G401 (cell line): ENCODE measurements at places on chromosomes 6 and 20. TPM values are rescaled to one million over a fixed set of nuclear protein-coding genes. Genes with fewer than 3 reads are reported as not detected.

DNA sequence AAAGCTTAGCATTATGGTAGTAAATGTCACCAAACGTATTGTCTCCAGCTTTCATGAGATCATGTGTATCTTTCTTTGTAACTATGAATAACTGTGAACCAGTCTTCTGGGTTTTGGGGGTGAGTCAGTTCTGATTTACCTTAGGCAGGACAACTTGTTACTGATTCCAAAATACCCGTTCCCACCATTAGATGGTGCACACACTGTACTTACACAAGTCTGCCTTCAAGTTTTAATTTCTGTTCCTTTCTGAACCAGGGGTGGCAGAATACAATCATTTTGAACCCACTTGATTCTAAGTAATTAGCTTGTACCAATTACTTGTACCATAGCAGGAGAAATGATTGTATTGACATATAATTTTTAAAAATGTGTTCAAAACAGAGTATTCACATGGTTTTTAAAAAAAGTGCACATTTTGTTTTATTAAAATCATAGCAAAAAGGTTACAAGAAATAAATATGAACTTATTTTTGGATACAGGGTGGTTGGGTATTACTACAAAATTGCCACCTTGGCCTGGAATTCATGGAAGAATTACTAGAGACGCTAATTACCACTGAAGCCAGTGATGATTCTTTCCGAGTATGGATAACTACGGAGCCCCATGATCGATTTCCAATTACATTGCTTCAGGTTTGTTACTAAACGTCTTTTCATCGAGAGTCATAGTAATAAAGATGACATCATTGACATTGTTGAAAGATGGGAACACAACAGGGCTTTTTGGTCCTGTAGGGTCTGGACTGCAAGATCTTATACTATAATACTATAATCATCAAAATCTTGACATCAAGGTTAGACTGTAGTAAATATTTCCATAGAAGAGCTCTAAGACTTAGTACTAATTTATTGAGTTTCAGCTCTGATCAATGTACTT lies 75.2 kb upstream of the GLP1R start:
- DNase-seq = peak; percentile 40

The ZNF311 gene
- not detected in 2 replicates for total RNA-seq

DNA sequence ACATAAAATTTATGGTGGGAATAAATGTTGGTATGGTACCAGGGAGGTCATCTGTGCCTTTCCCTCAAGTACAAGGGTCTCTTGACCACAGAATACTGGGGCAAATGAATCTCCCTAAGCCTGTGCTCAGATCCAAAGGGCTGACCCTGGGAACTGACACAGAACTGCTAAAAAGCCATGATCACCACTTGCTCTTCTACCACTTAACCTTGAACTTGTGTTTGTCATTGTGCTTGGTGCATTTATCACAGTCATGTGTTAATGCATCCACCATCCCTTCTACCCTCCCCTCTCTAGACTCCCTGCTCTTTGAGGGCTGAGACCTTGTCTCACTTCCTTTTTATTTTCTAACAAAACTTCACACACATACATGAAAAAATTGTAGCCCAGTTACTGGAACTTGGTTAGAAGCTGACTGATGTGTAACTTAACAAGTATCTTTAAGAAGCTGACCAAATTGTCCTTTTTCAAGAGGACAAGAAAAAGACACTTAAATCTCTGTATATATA lies 46.1 kb upstream of the PBOV1 start:
- no peak for DNase-seq

The KIF13A gene
- 9.8 and 18.3 TPM in 2 replicates for total RNA-seq

The SLC22A7 gene
- not detected in 2 replicates for total RNA-seq

DNA sequence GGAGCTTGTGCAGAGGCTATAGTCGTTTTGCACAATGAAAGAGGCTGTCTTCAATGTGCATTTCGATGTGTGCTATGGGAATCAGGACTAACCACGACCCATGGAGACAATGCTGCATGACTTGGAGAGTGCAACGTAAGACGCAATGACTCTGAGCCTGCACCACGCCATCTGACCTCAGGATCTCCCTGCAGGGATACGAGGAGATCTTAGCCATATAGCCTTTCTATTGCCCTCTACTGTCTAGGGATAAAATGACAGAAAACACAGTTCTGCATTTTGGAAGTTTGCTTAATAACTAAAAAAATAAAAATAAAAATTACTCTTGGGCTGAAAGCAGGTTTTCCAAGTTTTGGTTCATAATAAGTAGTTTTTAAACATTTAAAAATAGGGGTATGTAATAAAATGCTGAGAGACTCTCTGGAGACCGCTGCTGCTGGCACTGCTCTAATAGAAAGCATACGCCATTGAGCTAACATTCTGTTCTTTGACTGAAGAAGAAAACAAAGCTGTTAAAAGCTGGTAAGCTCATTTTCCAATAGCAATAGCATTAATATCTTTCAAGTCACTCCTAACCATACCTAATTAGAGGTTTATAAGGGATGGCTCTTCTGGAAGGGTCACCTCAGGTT lies 87.2 kb downstream of the PDE7B start:
- DNase-seq = no peak

- no peak for DNase-seq
Measured at GRCh38 chr6:106318061-106318460, 7.5 kb downstream of the ATG5 start.

GRCh38 chr20:56730996-56731395 lies 101.9 kb downstream of the TFAP2C start:
- peak; percentile 91 for DNase-seq
